AG08396 (cell line): ENCODE measurements at places on chromosomes 6 and 20.
A peak's percentile ranks its signal among the peaks of the same experiment; 100 is the strongest.

DNA sequence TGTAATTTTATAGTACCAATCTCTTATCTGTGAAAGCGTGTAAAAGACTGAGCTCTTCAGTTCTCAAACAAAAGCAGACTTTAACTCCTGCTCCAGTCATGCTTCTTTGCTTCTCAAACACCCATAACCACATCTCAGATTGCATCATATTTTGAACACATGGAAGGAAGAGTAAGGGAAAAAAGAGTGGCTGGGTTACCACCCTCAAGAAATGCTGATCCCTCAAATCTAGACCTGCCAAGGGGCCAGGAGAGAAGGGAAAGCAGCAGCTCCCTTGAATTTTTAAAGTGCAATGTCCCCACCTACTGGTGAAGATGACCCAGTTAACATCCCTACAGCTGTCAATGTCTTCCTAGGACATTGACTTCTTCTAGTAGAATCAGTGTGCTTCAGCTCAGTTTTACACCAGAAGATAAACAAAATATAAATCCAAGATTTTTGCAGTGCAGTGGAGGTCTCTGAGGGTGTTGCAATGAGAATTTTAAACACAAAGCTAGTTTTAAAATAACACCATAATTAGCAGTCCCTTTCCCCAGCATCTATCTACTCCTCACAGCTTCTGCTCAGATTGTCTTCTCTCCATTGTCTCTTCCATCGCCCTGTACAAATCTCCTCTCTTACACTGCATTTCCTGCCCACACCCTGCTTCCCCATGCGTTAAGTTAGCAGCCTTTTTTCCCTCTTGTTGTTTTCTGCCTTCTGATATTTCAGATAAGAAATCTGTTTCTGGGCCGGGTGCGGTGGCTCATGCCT lies 22.6 kb upstream of the HLA-DQB2 start:
- peak; percentile 61 for DNase-seq

DNA sequence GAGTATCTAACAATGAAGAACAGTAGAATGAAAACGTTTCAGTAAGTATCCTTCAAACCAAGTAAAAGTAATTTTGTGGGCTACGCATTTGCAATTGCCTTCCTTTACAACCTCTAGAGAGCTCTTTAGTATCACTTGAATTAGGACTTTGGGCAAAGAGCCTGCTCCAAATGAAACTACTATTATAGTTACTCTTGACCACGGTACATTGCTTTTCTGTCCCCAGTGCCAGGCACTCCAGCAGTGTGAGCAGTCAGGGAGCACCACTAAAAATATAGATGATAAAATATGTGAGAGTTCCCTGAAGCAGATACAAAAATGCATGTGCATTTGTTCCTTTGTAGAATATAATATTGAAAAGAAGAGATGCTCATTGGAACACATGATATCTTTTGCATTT lies 450.1 kb upstream of the MANEA start:
- DNase-seq = no peak

GRCh38 chr6:25441663-25442270 lies 162.6 kb downstream of the CARMIL1 start:
- DNase-seq = no peak

- DNase-seq = no peak
Measured at GRCh38 chr20:23132293-23132929, 46.3 kb upstream of the CD93 start.

- DNase-seq = no peak
Measured at GRCh38 chr6:145809211-145809610, 5.4 kb downstream of the FBXO30 start.

DNA sequence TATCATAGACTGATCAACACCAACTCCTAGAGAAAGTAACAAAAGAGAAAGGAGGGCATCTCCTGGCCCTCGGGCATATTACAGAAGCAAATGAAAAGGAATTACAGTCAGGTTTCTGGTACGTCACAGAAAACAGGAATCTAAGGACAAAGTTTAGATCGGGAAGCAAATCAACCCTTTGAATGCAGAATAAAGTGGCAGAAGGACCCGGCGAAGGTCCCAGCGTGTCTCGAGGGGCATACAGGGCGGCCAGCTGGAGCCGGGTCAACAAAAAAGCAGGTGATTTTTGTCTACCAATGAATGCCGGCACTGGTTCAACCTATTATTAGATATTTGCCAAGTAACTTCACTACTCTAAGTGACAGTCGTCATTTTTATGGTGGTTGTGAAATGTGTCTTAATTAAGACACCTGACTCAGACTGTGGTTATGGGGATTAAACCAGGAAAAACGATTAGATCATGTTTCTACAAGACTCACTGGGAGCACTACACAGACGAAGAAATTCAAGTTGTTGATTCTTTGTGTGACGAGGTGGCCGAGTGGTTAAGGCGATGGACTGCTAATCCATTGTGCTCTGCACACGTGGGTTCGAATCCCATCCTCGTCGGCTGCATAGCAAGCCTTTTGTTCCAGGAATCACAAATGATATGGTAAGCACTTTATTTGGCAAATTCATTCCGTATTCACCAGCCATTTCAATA lies 12.4 kb upstream of the ZSCAN9 start:
- DNase-seq = peak; percentile 82

DNA sequence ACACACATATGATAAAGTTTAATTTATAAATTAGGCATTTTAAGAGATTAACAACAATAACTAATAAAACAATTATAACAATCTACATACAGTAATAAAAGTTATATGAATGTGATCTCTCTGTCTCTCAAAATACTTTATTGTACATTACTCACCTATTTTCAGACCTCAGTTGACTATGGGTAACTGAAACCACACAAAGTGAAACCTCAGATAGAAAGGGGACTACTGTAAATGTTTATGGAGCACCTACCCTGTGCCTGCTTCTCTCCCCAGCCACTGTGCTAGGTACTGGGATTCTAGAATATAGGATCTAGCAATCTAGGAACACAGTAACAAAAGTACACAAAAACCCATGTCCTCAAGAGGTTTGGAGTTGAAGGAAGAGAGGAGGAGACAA lies 63.4 kb upstream of the BTN3A2 start:
- DNase-seq = no peak

DNA sequence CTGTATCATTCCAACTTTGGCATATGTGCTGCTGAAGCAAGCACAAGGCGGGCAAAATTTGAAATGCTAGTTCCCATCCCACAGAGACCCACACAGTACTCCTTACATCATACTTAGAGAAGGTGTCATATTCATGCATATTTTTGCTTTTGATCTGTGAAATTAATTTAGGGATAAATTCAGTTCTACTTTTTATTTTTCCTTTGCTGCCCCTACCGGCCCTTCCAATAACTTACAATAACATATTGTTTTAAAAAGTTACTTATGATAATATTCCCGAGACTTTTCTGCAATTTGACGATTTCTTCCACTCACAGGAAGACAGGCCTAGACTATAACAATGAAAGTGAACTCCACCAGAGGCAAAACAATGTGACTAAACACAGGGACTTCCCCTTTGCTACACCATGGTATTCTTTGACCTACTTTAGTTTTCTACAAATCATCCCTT lies 35.0 kb downstream of the SESN1 start:
- no peak for DNase-seq

DNA sequence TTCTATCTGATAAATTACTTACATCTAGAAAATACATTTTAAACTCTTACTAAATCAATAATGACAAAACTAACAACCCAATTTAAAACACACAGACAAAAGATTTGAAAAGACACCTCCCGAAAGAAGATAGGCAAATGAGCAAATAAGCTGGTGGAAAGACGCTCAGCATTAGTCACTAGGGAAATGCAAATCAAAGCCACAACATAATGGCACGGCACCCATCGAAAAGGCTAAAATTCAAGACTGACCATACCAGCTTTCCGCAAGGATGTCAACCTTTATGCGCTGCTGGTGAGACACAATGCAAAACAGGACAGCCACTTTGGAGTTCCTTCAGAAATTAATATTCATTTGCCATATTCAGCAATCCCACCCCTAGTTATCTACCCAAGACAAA lies 25.9 kb downstream of the TAF4 start:
- DNase-seq = no peak

- DNase-seq = no peak
Measured at GRCh38 chr6:25222006-25222678, 57.0 kb upstream of the CARMIL1 start.

GRCh38 chr6:148324297-148324985 lies 18.2 kb upstream of the SASH1 start:
- no peak for DNase-seq

- DNase-seq = no peak
Measured at GRCh38 chr20:46243707-46244628, 64.3 kb downstream of the CDH22 start.

- DNase-seq = no peak
Measured at GRCh38 chr20:31522731-31523130, 8.5 kb downstream of the HM13 start.

GRCh38 chr20:51434580-51435247 lies 107.8 kb downstream of the NFATC2 start:
- DNase-seq = peak; percentile 68

DNA sequence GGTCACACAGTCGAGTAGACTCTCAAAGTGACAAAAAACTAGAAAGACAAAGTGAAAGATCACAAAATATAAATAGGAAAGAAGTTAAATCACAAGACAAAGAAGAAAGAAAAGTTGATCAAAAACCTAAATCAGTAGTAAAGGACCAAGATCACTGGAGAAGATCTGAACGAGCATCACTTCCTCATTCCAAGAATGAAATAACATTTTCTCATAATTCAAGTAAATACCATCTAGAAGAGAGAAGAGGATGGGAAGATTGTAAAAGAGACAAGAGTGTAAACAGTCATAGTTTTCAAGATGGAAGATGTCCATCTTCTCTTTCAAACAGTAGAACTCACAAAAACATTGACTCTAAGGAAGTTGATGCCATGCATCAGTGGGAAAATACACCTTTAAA lies 31.6 kb upstream of the GJA10 start:
- no peak for DNase-seq

DNA sequence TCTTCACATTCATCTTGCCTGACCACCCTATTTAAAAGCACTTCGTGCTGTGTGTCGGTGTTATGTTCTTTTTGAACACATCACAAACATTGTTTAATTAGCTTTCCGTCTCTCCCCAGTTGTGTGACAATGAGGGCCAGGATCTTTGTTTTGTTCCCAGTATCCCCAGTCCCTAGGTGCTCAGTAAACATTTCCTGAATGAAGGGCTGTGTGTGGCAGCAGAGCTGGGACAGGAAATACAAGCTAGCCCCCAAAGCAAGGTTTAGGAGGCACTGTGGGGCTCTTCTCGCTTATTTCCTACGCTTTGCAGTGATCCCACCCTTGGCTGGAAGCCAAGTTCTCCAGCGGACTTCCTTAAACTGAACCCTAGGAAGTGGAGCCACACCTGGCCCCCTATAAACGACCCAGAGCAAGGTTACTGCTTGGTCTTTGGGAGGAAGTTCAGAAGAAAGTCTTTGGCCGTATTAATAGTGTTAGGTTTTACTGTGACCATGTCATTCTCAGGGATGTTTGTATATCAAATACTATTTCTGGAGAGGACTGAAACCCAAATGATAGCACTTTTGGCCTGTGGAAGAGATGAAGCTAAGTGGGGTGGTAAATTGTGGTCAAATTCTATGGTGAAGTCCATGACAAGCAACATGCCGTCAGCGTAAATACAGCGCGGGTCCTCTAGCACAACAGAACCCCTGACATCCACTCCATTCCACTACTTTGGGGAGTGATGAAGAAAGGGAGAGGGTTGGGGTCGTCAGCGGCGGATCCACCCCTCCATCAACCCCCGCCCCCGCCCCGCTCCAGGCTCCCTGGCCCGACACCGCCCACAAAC lies 570 bp upstream of the FANCE start:
- DNase-seq = no peak

DNA sequence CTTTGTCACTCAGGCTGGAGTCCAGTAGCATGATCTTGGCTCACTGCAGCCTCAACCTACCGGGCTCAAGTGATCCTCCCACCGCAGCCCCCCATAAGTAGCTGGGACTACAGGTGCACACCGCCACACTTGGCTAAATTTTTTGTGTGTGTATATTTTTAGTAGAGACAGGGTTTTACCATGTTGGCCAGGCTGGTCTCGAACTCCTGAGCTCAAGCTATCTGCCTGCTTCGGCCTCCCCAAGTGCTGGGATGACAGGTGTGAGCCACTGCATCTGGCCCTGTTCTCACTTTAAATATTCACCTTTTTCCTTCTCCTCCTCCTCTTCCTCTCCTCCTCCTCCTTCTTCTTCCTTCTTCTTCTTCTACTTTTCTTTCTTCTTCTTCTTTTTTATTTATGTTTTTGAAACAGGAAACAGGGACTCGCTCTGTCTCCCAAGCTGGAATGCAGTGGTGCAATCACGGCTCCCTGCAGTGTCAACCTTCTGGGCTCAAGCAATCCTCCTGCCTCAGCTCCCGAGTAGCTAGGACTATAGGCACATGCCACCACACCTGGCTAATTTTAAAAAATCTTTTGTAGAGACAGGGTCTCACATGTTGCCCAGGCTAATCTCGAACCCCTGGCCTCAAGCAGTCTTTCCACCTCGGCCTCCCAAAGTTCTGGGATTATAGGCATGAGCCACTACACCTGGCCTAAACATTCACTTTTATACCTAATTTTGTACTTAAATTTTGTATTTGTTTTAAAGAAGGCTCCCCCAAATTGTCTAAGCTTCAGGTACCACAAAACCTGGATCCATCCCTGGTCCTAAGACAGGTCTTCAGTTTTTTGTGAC lies 47.2 kb upstream of the NCOA3 start:
- no peak for DNase-seq
